ENCODE measurements at places on chromosomes 6 and 20.

DNA sequence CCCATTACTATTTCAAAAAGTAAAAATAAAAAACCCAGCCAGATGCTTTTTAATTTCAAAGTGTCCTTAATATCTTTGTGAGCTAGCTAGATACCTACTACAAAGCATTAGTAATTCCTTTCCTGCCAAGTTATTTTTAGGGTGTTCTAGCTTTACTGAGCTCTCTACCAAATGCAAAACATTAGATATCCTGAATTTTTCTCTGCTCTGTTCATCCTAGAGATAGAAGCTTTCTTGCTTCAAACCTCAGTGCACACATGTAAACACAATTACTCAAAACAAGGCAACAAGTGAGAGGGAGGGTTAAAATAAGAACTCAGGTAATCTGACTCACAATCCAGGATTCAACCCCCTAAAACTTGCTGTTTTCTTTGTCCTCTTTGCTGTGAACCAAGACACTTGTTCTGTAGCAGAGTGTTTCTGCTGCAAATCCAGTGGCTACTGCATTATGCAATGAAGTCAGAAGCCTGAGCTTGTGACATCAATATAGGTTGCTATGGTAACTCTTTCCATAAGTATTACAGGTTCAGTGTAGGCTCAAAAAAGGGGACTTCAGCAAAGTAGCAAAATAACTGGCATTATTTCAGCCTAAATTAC, 72.6 kb upstream of the STXBP5 start:
- peak; percentile 98 for DNase-seq

- DNase-seq = no peak
Observed at GRCh38 chr6:138803861-138804260, 8.0 kb downstream of the ECT2L start.

- DNase-seq = no peak
Observed at GRCh38 chr6:168322966-168323365, 3.4 kb upstream of the DACT2 start.

DNA sequence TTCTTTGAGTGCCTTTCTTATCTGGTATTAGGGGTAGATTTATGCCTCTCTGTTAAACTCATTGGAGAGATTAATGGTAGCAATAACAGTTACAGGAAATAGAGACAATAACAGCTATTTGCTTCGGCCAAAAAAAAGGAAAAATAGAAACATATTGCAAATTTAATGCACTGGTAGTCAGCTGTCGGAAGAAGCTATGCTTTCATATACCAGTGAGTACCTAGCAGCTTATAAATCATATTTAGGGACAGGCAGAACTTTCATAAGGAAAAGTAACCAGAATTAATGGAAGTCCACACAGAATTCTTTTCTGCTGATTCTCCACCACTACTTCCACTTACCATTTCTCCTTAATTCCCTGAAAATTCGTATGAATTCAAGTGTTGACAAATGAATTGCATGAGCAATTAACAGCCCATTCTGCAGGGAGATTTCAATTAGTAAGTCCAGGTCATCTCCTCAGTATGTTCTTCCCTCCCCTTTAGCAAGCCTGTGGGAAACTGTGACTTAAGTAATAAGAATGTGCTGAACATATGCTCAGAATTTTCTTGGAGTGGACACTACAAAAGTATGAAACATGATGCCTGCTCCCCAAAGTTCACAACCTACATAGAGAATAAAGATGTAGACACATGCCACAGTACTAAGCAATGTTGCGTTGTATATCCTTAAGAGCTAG, 196.7 kb upstream of the KCNQ5 start:
- no peak for DNase-seq

GRCh38 chr6:166417285-166417691, 34.5 kb upstream of the MPC1 start:
- no peak for DNase-seq

DNA sequence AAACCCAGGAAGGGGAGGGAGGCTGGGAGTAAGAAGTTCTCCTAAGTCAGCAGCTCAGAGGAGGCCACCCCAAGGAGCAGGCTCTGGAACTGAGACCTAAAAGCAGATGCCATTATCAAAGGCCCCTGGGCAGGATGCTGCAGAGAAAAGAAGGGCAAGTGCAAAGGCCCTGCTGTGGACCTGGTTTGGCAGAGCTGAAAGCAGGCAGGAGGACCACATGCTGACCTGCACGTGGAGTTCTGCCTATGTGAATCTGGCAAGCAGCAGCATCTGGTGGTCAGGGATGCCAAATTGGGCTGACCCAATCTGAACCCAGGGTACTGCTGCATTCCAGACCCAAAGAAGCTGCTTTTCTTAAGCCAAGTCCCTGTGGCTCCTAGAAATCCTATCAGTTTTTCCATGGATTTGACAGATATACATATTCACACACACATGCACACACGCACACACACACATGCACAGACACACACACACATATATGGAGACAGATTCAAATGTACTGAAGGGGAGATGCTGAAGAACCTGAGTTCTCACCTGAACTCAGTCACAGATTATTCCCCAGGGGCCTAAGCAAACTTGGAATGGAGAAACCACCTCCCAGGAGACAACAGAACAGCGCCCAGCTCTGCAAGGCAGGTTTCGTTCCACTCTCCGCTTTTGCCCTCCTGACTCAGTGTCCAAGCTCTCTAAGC, 119.9 kb downstream of the FOXA2 start:
- DNase-seq = no peak

- no peak for DNase-seq
Observed at GRCh38 chr20:34517114-34517505, 888 bp downstream of the DYNLRB1 start.

- no peak for DNase-seq
Observed at GRCh38 chr6:148968771-148969602, 222.2 kb downstream of the UST start.

GRCh38 chr6:144786825-144787224, 501.7 kb downstream of the UTRN start:
- no peak for DNase-seq

GRCh38 chr6:84836366-84836765, 72.0 kb upstream of the TBX18 start:
- no peak for DNase-seq

DNA sequence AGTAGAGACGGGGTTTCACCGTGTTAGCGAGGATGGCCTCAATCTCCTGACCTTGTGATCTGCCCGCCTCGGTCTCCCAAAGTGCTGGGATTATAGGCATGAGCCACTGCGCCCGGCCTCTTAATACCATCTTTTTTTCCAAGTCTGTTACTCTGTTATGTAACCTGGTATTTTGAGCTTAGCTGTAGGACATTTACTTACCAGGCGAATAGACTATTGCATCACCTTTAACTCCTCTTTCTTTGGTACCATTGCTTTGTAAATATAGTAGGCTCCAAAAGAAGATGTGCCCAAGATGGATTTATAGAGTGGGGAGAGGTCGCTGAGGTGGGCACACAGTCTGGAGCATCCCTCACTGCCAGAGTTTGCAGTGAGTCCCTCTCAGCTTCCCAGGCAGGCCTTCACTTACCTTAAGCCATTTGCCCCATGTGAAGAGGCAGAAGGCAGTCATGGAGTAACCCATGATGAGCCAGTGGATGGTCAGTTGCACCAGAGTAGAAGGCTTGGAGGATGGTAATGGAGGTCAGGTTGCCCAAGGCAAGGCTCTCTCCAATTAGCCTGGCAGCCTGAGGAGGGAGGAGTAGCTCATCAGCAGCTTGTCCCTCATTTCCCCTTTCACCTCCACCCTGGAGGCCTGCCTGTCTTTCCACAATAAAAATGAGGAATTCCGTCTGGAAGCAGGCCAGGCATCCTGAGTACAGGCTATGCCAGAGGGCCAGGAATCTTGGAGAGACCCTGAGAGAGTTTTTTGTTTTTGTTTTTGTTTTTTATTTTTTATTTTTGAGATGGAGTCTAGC, 9.7 kb downstream of the TIAM2 start:
- no peak for DNase-seq

DNA sequence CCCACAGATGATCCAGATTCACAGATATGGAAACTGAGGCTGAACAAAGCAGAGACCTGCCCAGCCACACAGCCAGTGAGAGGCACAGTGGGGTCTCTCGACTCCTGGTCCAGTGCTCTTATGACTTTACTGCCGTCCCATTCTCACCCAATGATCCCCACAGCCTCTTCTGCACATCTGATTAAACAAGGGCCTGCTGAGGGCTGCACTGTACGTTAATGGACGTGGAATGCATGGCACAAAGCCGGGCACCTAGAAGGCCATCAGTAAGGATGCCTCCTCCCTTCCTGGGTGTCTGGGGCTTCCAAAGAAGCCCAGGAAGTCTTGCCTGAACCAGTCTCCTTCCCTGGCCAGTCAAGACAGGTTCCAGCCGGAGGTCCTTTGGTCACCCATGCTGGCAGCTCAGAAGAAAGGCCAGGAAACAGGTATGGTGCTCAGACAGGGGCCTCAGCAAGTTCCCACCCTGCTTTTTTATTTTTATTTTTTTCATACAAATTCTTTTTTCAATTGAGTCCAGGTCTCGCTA, 3.8 kb downstream of the TFEB start:
- no peak for DNase-seq

DNA sequence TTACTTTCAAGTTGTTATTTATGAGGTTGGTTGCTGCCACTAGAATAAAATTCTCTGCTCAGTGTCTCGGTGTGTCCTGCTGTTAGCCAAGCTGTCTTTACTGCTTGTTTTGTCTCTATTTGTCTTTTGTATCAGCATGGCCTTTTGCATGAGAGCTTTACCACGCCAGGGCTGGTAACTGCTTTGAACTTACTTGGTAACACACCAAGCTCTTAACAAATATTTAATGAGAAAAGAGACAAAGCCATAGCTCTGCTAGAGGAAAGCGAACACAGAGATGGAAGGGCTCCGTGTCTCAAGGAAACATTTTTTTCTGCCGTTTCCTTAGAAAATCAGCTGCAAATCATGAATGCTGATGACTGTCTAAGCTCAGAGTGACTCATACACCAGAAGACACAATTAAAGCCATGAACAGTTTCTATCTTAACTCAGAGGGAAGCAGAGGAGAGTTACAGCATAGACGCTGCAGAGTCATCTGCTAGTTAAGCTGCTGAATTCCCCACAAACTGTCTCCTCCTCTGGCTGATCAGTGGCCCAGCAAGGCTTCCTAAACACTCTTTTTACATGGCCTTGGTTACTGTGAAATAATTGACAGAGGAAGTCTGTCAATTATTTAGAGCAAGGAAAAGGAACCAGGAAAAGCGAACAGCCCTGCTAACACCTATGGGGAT, 44.8 kb downstream of the AGPAT4 start:
- DNase-seq = no peak

DNA sequence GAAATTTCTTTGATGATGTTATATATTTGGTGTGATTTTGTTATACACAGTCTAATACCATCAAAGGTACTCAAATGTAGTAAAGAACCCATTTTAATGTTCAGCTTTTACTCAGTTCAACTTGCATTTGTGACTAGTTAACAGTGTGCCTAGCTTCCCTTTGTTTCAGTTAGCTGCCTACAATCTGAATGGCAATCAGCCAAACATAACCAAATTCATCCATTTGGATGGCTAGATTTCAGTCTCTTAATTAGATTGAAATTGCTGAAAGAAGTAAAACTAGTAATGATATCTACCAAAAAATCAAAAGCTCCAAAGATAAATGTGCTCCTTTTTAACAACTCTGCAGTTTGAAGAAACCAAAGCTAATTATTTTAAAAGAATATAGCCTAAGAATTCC, 6.9 kb downstream of the EPHA7 start:
- DNase-seq = no peak

- DNase-seq = no peak
Observed at GRCh38 chr6:167415441-167415961, 90.6 kb downstream of the TTLL2 start.

- no peak for DNase-seq
Observed at GRCh38 chr6:40477246-40478126, 109.7 kb downstream of the LRFN2 start.

DNA sequence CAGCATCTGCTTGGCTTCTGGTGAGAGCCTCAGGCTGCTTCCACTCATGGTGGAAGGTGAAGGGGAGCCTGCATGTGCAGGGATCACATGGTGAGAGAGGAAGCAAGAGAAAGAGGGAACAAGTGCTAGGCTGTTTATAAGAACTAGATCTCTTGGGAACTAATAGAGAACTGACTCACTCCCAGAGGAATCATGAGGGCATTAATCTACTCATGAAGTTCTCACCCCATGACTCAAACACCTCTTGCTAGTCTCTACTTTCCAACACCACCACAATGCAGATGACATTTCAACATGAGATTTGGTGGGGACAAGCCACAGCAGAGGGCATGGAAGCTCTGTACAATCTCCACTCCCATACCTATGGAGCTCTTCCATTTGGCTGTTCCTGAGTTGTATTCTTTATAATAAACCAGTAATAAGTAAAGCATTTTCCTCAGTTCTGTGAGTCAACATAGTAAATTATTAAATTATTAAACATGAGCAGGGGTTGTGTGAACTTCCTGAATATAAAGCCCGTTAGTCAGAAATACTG, 524.1 kb upstream of the NRSN1 start:
- DNase-seq = no peak

DNA sequence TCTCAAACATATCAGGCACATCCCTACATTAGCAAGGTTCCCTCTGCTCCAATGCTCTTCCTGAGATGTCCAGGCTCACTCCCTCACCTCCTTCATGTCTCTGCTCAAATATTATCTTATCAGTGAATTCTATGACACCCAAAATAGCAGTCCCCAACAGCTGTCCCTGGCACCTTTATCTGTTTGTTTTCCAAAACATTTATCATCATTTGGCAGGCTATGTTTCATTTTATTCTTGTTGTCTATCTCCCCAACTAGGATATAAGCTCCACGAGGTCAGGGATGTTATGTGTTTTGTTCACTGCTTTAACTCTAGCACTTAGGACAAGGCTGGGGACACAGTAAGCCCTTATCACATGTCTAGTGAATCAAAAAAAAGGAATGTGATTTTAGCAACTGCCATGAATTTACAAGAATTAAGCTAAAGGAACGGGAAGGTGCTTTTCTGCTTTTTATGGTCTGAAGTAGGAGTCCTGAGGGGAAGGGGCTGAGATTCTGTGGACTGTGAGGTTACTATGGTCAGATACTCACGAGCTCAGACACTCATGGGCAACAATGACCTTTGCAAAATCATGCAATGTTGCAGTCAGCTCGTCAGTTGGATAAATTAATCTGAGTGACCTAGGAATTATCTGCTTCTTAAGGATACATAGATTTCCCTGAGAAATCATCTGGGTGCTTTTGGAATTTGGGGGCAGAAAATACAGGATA, 1.9 kb upstream of the IL22RA2 start:
- DNase-seq = no peak

DNA sequence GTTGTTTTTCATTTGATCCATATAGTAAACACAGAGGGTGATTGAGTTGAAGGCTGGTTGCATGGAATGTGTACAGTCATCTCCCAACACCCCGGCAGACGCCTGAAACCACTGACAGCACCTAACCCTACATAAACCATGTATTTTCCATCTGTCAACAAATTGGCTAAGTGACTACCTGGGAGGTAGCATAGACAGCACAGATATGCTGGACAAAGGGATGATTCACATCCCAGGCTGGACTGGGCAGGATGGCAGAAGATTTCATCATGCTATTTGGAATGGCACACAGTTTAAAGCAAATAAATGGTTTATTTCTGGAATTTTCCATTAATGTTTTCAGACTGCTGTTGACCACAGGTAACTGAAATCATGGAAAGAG, 4.4 kb upstream of the VIP start:
- no peak for DNase-seq

- DNase-seq = no peak
Observed at GRCh38 chr6:77666340-77666739, 13.5 kb downstream of the MEI4 start.
